CD4-positive, alpha-beta T cell treated with Interleukin-12 subunit alpha and Interleukin-12 subunit beta, for 1 hour (primary cell): ENCODE measurements at places on chromosomes 6 and 20.

DNA sequence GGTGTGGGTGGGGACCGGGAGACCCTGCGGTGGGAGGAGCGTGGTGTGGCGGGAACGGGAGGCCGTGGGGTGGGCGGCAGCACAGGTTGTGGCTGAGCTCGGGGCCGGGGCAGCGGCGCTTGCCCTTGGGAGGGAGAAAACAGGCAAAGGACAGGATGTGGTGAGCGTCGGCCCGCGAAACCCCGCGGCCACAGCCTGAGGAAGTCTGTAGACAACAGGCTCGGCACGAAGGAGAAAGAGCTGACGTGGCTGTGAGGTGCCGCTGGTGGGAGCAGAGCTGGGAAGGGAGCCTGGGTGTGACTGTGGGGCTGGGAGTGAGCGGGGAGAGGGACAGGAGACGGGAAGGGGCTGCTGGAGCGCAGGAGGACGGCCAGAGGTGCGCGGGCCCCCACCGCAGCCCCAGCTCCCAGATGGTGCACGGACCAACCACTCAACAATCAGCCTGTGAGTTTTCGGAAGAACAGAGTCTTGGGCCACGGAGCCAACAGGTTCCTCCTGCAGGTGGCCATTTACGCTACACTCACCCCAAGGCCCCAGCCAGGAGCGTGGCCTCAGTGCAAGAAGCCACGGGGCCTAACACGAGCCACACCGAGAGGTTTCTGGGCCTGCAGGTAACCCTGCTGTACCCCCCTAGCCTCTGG lies 202.8 kb downstream of the DLL1 start:
- DNase-seq: peak; percentile 61

- DNase-seq: no peak
Observed at GRCh38 chr6:73108949-73109348, 116.3 kb downstream of the KHDC1L start.

GRCh38 chr6:82783587-82784236 lies 281.9 kb downstream of the UBE3D start:
- DNase-seq: no peak

- no peak for DNase-seq
Observed at GRCh38 chr20:61940491-61940890, 125.2 kb downstream of the TAF4 start.

DNA sequence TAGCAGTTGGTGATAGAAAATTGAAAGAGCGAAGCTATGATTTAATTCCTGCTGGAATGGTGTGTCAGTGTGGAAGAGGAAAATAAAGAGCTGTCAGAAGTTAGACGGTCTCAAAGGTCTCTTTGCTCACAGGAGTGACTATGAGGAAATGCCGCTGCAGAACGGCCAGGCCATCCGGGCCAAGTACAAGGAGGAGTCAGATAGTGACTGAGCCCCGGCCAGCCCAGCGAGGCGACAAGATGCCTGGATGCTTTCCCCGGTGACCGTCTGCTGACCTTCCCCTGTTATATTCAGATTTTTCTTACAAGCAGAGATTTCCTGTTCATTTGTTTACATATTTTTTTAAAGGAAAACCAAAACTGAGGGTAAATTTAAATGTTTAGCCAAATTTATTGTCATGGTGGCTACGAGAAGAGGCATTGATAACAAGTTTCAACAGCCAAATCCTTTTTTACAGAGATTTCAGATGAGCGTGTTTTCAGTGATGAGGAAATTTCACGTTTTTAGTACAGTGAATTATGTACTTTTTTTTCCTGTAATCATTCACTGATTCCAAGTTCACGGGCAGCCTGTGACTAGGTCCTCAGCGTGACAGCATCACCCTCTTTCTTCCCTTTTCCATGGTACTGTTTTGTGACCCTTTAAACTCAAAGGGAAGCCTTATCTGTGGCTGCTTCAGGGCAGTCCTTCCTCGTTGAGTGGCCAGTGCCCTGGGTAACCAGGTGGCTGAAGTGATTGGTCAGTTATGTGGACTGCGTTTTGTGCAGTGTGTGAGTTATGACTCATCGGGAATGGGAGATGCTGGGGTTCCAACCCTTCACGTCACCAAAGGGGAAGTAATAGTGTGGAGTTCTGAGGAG lies 12.6 kb downstream of the DYNLT1 start:
- DNase-seq: no peak

DNA sequence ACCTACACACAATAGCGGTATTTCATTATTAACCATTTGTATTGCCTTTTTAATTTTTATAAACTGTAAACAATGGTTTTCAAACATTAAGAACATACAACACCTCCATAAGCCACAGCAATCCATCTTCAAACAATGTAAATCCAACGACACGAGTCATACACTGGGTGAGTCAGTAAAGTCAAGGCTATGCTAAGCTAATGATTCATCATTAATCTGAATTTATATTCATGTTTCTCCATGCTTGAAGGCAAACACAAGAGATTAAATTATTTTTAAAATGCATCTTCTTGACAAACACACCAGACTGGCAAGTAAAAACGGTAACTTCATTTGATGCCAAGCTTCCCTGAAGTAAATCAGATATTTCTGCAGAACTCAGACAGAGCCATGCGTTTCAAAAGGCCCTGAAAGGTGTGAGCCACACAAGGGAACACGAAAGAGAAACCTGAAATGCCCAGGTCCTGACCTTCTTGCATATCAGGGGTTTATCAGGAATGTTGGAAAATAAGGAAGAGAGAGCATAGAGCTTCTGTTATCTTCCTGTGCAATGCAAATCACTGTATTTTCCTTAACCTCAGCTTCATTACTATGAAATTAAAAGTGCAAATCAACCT lies 162.5 kb downstream of the ALDH8A1 start:
- DNase-seq: no peak

DNA sequence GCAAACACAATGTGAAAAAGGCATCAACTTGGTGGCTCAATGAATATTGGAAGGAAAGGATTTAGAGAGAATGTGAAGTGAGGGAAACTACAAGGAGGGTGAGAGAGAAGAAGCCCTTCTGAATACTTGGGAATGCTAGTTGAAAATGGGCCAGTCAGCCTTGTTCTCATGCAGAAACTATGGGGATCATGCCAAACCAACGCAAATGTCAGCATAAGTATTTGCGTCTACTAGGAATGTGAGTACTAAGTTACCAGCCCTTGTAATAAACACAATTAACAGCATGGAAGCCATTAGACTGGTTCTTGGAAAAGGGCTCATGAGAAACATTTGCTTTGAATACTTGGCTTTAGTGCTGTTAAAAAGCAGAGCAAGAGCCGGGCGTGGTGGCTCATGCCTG lies 54.9 kb upstream of the AIG1 start:
- no peak for DNase-seq

GRCh38 chr20:63255931-63256704 lies 1.9 kb upstream of the NKAIN4 start:
- no peak for DNase-seq
